Bone marrow (tissue), 2 donors: ENCODE measurements at places on chromosomes 12 and 14.

- no peak for DNase-seq
These were observed 84.0 kb downstream of the PELI2 start for GRCh38 chr14:56202256-56202655.

DNA sequence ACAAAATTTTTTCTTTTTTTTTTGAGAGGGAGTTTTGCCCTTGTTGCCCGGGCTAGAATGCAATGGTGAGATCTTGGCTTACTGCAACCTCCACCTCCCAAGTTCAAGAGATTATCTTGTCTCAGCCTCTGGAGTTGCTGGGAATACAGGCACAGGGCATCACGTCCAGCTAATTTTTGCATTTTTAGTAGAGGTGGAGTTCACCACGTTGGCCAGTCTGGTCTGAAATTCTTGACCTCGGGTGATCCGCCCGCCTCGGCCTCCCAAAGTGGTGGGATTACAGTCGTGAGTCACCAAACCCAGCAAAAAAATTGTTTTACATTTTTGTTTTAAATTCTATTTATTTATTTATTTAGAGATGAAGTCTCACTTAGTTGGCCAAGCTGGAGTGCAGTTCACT is 4.7 kb upstream of the SLC2A14 start:
- no peak for DNase-seq

DNA sequence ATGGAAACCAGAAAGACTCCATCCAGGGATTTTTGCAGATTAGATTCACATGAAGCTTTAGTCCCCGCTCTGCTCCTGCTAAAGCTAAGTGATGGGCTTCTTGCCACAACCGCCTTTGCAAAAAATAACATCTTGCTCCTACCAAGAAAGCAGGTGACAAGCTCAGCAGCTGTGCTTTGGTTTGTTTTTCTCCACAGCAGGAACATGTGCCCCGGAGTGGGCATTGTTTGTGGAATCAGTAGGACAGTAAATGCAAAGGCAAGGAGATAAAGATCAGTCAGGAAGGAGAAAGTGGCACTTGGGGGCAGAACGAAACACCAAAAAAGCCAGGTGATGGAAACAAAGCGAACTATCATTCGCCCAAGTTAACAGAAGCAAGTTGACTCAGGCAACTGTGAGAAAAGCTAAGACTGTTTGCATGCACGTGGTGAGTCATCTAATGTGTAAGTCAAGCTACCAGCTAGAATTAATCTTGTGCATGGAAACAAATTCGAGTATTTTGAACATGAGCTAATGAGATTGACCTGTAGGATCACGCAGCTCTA is 165.5 kb upstream of the PLXNC1 start:
- DNase-seq = peak; percentile 87

DNA sequence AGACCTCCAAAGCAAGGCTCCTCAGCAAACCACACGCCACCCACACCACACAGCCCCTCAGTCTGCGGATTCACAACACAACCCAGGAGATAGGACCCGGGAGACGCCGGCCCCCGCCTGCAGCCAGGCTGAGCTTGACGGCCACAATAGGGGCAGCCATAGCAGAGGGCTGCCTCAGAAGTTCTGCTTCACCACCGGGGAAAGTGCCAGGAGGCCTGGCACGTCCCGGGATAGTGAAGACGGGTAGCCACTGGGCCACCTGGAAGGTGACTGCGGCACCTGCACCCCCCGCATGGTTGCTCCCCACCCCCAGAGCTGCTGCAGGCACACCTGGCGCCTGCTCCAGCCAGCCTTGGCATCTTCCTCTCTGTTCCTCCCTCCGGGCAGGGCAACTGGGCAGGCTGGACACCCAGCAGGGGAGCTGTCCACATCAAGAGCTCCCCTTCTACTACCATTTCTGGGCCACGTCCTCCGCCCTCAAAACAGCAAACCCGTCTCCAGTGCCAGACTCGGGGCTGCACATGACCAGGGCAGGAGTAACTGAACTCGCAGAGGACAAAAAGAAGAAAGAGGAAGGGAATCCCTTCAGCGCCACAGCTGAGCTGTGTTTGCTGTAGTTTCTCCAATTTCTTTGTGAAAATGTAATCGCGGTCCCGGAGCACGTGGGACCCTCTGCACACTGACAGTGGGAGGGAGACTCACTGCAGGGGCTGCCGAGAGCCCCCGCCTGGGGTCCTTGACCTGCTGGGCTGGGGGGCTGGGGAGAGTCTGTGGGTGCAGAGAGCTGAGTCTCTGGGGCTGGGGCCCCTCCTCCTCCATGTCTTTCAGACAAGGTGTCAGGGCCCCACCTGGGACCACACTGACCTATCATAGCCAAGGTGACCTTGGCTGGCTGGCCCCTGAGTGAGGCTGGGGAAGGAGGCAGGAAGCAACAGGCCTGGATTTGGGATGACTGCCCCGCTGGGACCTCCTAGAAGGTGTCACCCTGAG is 74.2 kb upstream of the C14orf180 start:
- no peak for DNase-seq

GRCh38 chr12:103422328-103422727 is 73.4 kb downstream of the C12orf42 start:
- DNase-seq = no peak

DNA sequence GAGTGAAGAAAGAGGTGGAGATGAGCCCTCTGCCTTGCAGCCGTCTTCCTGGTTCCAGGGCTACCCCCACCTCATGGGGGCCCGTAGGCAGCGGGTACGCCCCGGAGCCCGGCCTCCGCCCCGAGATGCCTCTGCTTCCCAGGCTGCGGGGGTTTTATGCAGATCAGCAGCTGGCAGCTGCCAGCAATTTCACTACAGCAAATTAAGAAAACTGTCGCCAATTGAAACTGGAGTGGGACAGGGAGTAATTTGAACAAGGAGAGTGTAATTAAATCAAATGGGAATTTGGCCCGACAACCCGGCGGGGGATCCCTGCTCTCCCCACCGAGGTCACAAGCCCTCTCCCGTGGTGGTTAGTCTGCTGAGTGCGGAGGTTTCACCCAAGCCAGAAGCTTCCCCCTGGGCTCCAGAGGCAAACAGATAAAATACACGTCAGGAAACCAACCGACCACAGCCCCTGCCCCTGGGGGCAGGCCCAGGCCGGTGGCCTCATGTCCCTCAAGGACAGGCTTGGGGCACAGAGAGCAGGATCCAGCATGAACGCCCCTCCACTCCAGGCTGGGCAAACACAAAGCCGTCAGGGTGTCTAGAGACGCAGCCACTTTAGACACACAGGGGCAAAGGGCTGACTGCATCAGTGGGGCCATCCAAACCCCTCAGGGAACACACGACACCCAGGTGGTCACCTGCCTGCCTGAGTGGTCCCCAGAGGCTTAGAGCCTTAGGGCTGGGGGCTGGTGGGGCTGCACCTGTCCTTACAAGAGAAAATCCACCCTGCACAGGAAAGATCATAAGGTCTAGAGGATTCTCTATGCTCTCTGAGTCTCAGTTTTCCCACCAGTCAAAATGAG is 53.8 kb downstream of the TESC start:
- peak; percentile 8 for DNase-seq

GRCh38 chr12:97561619-97562290 is 99.2 kb downstream of the RMST start:
- DNase-seq = no peak

DNA sequence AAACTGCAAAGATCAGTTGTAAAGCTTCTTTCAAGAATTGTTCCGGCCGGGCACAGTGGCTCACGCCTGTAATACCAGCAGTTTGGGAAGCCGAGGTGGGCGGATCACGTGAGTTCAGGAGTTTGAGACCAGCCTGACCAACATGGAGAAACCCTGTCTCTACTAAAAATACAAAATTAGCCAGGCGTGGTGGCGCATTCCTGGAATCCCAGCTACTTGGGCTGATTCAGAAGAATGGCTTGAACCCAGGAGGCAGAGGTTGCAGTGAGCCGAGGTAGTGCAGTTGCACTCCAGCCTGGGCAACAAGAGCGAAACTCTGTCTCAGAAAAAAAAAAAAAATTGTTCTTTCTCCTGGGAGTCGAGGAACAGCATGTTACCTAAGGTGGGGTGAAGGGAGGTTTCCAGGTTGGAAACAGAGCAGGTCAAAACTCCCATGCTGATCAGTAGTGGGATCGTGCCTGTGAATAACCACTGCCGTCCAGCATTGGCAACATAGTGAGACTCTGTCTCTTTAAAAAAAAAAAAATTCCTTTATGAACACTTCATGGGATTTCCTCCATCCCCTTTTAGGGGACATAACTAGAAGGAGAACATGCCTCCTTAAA is 13.9 kb downstream of the FBXO34 start:
- DNase-seq = no peak

DNA sequence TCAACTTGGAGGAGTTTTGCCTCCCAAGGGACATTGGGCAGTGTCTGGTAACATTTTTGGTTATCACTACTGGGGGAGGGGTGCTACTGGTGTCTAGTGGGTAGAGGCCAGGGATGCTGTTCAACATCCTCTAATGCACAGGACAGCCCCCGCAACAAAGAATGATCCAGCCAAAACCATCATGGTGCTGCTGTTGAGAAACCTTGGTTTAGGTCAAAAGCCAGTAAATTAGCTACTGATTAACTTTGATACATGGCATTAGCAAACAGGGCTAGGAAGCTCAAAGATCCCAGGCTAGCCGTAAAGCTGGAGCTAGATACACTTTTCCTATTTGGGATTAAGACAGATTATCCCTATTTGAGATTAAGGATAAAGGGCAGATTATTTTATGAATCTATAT is 8.8 kb downstream of the ALKBH2 start:
- DNase-seq = no peak

GRCh38 chr14:65751510-65751909 is 339.0 kb downstream of the FUT8 start:
- no peak for DNase-seq

DNA sequence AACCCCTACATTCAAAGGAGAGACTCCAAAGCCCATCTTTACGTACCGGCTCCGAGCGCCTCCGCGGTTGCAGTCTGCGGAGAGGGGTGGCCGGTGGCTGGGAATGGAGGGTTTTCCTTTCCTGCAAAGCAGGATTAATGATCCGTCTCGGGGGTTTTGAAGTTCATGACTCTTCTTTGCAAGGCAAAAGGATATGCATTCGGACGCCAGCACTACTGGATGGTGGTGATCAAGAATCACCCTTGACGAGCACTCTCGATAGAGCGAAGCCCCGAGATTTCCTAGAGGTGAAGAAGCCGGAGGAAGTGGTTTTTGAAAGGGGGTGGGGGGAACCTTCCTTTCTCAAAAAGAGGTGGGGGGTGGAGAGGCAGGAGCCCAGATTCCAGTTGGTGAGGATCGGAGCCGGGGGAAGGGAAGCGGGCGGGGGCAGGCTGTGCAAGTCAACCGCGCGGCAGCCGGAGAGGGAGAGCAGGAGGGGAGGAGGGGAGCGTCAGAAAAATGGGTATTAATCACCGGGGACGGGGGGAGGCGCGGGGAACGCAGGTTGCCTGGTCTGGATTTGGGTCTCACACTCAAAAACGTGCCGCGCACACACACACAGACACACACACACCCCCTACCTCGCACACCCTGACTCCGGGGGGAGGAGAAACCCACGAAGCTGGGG is at the start of gene GRIN2B:
TSS of gene GRIN2B (minus strand) at position 307 of the 667 bp plus-strand sequence. CDS start 115,394 bp downstream, outside the sequence.
- DNase-seq = no peak

DNA sequence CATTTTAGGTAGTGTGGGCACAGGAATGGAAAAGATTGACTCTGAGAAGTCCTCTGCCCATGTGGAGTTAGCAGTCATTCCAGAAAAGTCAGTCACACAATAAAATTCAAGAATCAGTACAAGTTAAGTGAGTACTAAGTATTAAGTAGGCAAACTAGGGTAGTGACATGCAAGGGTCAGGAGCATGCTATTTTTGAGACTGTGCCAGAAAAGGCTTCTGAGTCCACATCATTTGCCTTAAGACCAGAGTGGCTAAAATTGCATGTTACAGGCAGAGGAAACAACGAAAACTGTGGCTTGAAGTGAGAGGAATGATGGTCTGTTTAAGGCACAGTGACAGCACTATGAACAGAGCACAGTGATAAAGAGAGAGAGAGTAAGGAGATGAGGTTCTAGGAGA is 108.9 kb downstream of the SLC6A15 start:
- no peak for DNase-seq

DNA sequence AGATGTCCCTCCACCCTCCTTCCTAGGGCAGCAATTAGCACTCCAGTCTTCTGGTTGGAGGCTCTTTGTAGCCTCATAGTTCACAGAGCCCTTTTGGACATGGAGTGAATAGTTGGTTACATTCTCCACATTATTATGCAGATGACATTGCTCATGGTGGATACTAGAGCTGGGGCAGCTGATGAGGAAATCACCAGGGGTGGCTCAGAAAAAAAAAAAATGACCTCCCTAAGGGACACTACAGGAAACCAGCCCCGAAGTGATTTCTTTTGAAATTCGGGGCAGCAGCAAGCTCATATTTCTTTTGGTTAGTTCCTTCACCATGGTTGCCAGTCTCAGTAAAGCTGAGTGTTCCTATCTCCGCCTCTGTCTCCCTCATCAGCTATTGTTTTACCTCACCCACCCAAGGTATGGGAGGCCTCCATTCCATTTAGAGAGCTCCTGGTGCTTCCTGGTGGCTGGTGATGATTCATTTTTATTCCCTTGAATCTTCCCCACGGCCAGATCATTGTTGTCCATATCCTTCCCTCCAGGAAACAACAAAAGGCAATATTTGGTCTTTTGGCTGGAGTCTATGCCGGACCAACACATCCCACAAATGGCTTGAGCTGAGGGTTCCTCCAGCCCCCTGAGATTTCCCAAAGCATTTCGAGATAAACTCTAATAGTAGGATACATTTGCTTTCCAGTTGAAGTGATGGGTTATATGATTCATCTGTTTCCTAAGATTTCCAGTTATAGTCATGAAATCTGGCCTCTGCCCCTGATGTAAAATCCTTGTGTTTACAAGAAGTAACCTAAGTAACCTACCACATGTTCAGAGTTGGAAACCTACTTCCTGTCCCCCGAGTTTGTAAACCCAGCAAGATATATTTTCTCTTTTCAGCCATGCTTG is 56.2 kb upstream of the NID2 start:
- DNase-seq = no peak

GRCh38 chr12:98156697-98157096 is 358.7 kb upstream of the TMPO start:
- DNase-seq = no peak

DNA sequence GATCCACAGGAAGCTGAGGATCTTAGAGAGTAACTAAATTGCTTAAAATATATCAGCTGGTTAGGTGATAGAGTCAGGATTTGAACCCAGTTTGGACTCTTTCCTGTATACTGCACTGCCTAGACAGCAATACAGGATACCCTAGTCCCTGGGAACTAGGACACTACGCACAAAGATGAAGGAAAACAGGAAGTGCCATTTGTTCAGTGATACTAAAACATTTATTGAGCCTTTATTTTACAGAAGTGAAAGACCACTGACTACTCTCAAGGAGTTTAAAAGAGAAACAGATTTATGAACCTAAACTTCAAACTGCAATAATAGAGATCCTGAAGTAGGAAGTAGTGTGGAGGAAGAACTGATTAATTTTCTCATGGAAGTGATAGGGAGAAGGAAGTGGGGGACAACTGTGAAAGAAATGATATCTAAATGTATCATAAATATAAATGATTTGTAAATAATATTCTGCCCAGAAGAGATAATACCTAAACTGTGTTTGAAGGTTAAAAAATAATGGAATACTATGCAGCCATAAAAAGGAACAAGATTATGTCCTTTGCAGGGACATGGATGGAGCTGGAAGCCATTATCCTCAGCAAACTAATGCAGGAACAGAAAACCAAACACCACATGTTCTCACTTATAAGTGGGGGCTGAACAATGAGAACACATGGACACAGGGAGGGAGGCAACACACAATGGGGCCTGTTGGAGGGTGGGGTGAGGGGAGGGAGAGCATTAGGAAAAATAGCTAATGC is 18.2 kb downstream of the MSRB3 start:
- DNase-seq = no peak

- DNase-seq = no peak
These were observed 21.9 kb upstream of the CDCA4 start for GRCh38 chr14:105042813-105043212.
